Activated T-helper 1 cell treated with anti-CD3 and anti-CD28 coated beads, Interleukin-12 subunit alpha, Interleukin-12 subunit beta, Interleukin-2, Interleukin-4 antibody, amounts not matched to agents 30 ng/mL and 10 ng/mL and 1 ng/mL, durations not matched to agents 14 hours and 24 hours and 36 hours (primary cell): ENCODE measurements at places on chromosomes 2 and 18. TPM values are rescaled to one million over a fixed set of nuclear protein-coding genes. Genes with fewer than 3 reads are reported as not detected.
A peak's percentile ranks its signal among the peaks of the same experiment; 100 is the strongest.

DNA sequence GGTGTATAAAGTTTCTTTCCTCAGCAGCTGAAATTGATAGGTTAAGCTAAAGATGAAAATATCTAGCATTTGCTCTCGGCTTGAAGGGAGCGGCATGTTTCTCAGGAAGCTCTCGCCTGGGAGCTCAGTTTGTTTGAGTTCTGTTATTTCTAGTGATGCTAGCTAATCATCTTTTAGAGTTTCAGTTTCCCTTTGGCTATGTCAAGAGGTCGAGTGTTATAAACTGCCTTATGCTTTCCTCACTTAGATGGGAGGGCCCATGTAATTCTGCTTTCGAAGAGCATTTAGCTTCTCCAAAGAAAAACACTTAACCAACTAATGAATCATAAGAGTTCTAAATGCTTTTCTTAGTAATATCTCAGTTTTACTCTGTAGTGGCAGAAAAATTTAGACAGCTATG, 33.6 kb downstream of the PLCL1 start:
- peak; percentile 11 for DNase-seq

DNA sequence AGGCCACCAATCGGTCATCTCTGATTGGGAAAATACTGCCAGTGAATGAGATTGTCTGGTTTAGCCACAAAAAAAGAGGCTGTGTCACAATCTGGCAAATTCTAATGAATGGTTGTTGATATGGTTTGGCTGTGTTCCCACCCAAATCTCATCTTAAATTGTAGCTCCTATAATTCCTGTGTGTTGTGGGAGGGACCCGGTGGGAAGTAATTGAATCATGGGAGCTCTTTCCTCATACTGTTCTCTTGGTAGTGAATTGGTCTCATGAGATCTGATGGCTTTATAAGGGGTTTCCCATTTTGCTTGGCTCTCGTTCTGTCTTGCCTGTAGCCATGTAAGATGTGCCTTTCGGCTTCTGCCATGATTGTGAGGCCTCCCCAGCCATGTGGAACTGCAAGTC, 838.3 kb downstream of the SLC4A3 start:
- no peak for DNase-seq

GRCh38 chr2:224689539-224689938, 26.6 kb downstream of the CCDC195 start:
- no peak for DNase-seq

GRCh38 chr18:60508108-60508507, 135.5 kb upstream of the MC4R start:
- no peak for DNase-seq

The ICOS gene
- total RNA-seq, result 143 and 150 TPM in 2 replicates

GRCh38 chr2:190418727-190419126, 10.6 kb downstream of the MFSD6 start:
- no peak for DNase-seq

GRCh38 chr2:225894236-225894980, 494.9 kb downstream of the NYAP2 start:
- DNase-seq, result no peak

DNA sequence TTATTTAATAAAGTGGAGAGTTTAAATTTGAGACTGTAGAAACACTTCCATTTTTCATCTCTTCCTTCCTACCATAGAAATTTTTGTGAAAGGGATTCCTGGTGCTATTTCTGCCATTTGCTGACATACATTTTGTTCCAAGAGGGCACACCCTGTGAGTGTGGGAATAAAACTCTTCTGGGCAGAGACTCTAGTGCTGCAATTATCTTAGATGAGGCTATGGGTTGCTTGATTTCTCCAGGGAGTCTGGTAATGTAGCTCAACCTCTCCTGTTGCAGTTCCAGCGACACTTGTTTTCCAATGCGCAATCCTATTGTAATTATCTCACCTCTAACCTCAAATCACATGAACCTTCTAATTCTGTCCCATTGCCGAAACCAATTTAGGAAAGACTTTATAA, 60.1 kb upstream of the ZSWIM2 start:
- DNase-seq, result no peak

The ANKRD53 gene
- not detected in 2 replicates for total RNA-seq

- DNase-seq, result no peak
Observed at GRCh38 chr2:136217996-136218395, 100.0 kb upstream of the CXCR4 start.

DNA sequence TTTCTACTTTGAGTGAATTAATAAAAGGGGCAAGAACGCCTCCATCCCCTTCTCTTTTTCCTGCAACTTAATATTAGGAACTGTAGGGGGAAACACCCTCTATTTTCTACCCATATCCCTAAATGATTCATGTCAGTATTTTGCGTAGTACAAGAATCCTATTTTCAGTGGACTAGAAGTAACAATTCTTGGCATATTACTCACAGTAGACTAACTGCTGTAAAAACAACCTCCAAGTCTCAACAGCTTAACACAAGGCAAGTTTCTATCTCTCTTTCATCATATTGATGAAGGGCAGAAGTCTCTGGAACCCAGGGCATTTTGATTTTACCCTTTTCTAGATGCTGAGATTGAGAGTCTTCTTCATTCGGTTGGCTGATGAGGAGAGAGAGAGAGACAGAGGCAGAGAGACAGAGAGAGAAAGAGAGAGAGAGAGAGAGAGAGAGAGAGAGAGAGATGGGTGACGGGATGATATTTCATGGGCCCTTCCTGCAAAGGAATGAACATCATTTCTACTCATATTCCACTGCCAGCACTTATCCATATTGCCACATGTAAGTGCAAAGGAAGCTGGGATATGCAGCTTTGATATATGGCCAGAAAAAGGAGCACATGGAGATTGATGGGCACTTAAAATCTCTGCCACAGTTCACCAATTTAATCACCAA, 481.6 kb downstream of the LPIN1 start:
- DNase-seq, result no peak

The UGT1A10 gene
- total RNA-seq, result not detected in 2 replicates

DNA sequence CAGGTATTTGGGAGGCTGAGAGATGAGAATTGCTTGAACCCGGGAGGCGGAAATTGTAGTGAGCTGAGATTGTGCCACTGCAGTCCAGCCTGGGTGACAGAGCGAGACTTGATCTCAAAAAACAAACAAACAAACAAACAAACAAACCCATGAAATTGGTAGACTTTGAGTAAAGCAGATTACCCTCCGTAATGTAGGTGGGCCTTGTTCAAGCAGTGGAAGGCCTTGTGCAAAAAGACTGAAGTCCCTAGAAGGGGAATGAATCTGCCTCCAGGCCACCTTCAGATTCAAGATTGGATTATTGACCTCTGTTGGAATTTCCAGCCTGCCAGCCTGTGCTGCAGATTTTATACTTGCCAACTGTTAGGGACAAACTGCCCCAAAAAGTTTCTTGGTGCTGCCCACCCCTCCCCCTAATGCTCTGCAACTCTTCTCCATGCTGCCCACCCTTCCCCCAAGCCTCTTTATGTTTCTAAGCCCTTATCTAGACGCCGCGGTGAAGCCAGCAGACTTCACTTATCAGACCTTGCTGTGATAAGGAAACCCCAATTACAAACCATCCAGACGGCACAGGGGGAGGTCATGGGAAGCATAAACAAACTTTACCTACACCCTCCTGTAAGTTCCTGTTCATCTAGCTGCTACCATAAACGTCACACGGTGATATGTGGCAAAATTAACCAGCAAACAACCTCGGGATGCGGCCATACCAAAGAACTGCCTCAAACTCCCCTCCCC, 17.0 kb downstream of the CYP27A1 start:
- no peak for DNase-seq

DNA sequence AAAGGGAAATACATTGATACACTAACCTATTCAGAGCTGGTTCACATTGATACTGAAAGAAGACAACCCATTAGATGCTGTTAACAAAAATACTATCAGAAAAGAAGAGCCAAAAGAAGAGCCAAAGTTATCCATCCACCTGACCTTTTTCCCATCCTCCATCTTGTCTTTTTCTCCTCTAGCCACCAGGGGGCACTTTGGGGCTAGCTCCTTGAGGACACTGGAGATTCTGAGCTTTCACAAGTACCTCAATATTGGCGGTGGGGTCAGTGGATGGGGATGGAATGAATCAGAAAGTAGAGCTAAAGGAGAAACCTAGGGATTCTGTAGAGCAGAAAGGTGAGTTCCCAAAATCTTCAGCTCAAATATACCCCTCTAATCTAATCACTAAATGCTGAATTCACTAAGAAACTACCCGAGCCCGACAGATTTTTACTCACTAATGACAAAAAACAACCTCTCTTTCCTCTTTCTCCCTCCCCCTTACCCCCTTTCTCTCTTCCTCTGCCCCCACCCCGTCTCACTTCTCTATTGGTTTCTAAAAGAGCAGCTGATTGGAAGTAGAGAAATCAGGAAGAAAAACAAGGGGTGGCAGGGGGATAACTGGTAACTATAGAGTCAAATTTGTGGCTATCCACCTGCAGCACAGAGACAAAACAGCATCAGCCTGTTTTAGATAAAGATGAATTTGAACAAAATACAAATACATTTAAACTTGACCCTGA, 203.3 kb downstream of the TCF4 start:
- DNase-seq, result no peak

- no peak for DNase-seq
Observed at GRCh38 chr18:62788876-62789275, 73.5 kb downstream of the PHLPP1 start.

GRCh38 chr2:186304064-186304463, 182.0 kb upstream of the ZC3H15 start:
- no peak for DNase-seq

The DAPL1 gene
- total RNA-seq, result not detected in 2 replicates

- DNase-seq, result no peak
Observed at GRCh38 chr18:24011123-24011917, 3.2 kb upstream of the TTC39C start.

The HEATR5B gene
- total RNA-seq, result 15.7 and 16.0 TPM in 2 replicates

- peak; percentile 26 for DNase-seq
Observed at GRCh38 chr2:172931918-172932520, 143.6 kb upstream of the MAP3K20 start.

- DNase-seq, result no peak
Observed at GRCh38 chr2:102677244-102678215, 58.2 kb downstream of the SLC9A2 start.

DNA sequence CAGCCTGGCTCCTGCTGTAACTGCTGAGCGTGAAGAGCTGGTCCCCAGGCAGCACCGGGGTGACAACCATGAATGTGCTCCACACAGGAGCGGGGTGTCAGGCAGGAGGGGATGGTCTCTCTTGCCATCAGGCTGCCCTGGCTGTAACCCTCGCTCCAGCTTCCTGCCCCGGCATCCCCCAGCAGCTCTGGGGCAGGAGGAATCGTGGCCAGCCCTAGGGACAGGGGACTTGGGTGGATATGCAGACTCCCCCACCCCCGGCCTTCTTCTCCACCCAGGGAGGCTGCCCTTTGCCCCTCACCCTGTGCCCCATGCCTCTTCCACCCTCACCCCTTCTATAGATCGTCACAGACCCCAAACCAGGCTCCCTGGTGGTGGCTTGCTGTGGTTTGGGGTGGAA, 69.4 kb upstream of the SMAD7 start:
- no peak for DNase-seq

The CCBE1 gene
- 0.02 TPM in 1 of 2 replicates, not detected in the other for total RNA-seq

The MDH1B gene
- total RNA-seq, result 0.20 and 0.36 TPM in 2 replicates

- DNase-seq, result no peak
Observed at GRCh38 chr2:132671151-132671835, 1.3 kb upstream of the LYPD1 start.

The GPR45 gene
- total RNA-seq, result not detected in 2 replicates

- DNase-seq, result no peak
Observed at GRCh38 chr2:143230506-143231253, 101.5 kb downstream of the ARHGAP15 start.

DNA sequence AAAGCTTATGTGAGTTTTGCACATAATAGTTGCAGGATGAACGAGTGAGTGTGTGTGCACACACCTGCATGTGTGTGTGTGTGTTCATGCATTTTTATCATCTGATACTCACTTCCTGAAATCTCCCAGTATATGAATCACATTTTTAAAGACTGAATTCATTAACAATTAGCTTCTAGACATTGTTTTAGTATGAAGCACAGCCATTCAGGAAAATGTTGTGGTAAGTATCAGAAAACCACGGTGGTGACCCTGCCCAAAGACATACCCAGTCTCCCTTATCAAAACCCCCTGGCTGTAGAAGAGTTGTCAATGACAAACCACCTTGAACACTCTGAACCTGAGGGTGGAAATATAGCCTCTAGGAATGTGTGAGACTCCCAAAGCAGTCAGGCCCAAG, 220.8 kb downstream of the ALK start:
- DNase-seq, result no peak

- peak; percentile 30 for DNase-seq
Observed at GRCh38 chr2:198004921-198005829, 200.8 kb downstream of the PLCL1 start.

The GALNT13 gene
- not detected in 2 replicates for total RNA-seq

The TSPYL6 gene
- not detected in 2 replicates for total RNA-seq

DNA sequence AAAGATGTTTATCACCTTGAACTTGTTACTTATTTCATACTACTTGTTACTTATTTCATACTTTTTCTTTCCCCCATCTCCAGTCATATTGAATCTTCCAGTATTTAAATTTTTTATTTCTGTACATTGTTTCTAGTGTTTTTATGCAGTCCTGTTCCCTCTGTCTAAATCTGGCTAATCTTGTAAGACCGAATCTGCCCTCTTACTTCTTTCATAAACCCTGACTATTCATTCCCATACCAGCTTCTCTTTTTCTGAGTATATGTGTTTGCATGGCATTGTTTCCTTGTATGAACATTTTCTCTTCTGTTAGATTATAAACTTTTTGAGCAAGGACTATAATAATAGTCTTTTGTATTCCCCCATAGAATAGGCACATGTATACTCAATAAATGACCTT, 131.7 kb downstream of the TAF4B start:
- no peak for DNase-seq

The SLC38A11 gene
- total RNA-seq, result not detected in 2 replicates

- no peak for DNase-seq
Observed at GRCh38 chr2:63845866-63846265, 4.2 kb downstream of the UGP2 start.

DNA sequence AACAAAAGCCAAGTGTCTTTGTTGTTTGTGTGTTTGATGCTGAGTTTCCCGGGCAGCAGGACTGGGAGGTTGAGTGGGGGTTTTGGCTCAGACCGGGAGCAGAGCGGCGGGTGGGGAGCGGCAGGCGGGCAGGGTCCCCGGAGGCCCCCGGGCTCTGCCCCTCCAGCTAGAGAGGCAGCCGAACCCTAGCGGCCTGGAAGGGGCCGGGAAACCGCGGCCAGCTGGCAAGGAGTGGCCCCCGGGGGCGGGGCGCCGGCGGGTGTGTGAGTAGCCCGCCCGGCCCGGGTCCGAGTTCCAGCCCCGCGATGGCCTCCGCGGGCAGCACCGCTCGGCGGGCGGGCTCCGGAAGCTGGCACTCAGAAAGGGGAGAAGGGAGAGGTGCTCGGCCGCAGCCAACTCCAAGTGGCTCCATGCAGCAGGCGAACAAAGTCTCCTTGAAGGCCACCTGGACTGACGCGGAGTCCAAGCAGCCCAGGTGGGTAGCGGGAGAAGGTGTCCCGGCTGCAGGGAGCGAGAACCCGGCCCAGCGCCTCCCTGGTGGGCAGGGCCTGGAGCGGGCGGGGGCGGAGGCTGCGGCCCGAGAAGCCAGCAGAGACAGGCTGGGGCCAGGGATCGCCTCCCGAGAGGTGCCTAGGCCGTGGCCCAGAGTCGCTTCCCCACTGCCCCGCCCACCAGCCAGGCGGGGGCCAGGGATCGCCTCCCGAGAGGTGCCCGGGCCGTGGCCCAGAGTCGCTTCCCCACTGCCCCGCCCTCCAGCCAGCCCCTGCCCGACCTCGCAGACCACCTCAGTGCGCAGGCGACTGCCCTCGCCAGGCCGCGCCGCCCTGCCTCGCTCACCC, at the start of gene ANKRD53:
Gene ANKRD53, plus strand, starts transcription at position 290 of the 839 bp plus-strand sequence. Its CDS starts 16 bp downstream, at position 306.
- no peak for DNase-seq

The UGT1A8 gene
- not detected in 2 replicates for total RNA-seq

- no peak for DNase-seq
Observed at GRCh38 chr18:57727952-57728807, 74.9 kb downstream of the ATP8B1 start.

The RAB12 gene
- total RNA-seq, result 18.9 and 19.2 TPM in 2 replicates
